ENCODE measurements at places on chromosomes 4 and X. TPM values are rescaled to one million over a fixed set of nuclear protein-coding genes. Genes with fewer than 3 reads are reported as not detected.

OCIAD1 gene
- 126 TPM for total RNA-seq

LONRF3 gene
- total RNA-seq: 1.9 TPM

NUDT10 gene
- total RNA-seq: not detected

AKAP14 gene
- total RNA-seq: not detected

MFAP3L gene
- 4.1 TPM for total RNA-seq

Measured in heart left ventricle (tissue), 16 donors.